K562 (cell line): ENCODE measurements at places on chromosomes 5 and 9.

GRCh38 chr5:170614065-170614490 lies 110.3 kb downstream of the KCNIP1 start:
- no peak for DNase-seq

DNA sequence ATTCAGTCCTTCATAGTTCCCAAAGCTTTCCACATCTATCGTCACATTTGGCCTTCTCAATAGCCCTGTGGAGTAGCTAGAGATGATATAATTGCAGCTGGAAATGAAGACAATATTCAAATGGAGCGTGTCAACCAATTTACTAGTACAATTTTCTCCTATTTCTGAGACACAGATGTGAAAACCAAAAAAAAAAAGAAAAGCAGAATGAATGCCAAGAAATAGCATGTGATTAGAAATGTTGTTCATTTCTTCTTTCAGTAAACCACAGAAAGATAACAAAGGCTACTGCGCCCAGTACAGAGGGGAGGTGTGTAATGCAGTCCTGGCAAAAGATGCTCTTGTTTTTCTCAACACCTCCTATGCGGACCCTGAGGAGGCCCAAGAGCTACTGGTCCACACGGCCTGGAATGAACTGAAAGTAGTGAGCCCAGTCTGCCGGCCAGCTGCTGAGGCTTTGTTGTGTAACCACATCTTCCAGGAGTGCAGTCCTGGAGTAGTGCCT lies 99.0 kb downstream of the MUSK start:
- DNase-seq, result no peak

DNA sequence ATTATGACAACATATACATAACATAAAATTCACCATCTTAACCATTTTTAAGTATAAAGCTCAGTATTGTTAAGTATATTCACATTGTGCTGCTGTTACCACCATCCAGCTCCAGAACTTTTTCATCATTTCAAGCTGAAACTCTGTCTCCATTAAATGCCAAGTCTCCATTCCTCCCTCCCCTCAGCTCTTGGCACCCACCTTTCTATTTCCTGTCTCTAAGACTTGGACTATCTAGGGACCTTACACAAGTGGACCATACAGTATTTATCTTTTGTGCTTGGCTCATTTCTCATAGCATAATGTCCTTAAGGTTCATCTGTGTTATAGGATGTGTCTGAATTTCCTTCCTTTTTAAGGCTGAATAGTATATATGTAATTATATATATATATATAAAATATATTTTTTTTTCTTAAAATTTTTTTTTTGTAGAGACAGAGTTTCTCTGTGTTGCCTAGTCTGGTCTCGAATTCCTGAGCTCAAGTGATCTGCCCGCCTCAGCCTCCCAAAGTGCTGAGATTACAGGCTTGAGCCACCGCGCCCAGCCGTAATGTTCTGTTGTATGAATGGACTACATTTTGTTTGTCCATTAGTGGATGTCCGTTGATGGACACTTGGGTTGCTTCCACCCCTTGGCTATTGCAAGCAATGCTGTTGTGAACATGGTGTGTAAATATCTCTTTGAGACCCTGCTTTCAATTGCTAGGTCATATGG lies 72.3 kb downstream of the EHMT1 start:
- no peak for DNase-seq

DNA sequence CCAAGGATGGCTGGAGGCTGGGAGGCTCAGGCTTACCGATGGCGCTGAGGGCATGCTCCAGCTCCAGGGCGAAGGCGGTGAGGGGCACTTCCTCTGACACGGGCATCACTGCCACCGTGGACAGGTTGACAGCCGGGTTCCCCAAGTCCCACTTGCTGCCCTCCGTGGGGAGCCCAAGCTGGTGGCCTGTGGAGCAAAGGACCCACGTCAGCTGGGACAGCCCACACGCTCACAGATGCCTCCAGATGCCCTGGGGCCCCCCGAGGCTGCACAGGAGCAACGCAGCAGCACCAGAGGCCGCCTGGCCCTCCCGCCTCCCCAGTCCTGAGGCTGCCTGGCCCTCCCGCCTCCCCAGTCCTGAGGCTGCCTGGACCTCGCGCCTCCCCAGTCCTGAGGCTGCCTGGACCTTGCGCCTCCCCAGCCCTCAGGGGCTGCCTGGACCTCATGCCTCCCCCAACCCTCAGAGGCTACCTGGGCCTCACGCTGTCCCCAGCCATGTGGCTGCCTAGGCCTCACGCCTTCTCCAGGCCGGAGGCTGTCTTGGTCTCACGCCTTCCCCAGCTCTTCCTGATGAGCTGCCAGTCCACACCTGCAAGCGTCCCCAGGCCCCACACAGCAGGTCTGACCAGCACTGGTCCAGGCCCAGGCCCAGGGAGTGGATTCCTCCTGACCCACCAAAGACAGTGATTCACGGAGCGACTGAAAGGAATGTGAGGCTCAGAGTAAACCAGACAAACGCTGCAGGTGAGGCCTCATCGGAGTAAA lies 25.6 kb upstream of the NSMF start:
- no peak for DNase-seq

- no peak for DNase-seq
Measured at GRCh38 chr5:91033370-91033769, 349.7 kb downstream of the ARRDC3 start.

DNA sequence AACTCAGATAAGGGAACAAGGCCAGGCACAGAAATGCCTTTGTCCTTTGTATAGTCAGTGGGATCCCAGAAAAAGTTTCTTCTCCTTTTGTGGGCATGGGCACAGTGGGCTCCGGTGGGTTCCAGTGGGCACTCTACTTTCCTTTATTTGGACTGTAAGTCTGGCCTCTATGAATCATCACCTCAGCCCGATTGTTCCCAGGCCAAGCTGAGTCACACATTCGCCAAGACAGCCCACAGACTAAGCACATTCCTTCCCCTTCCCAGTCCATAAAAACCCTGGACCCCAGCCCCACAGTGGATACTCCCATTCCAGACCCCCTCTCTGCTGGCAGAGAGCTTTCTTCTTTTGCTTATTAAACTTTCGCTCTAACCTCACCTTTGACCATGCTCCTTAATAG lies 165.0 kb downstream of the FBXL17 start:
- no peak for DNase-seq

DNA sequence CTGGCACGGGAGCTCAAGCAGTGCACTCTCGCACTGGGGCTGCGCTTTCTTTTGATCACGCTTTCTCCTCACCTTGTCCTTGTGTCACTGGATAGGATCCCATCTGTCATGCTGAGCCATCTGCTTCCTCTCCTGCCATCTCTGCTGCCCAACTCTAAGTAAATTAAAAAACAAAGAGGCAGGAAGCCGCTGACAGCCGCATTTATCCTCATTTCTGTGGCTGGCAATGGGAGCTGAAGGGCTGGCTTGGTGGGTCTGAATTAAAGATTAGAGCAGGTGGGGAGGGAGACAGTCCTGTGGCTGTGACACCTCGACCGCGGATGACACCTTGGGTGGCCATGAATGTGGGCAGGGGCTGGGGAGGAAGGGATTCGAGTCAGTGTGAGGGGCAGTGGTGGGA lies 159.2 kb upstream of the ALDH1B1 start:
- DNase-seq, result no peak
